ENCODE measurements at places on chromosomes 12 and 14.

DNA sequence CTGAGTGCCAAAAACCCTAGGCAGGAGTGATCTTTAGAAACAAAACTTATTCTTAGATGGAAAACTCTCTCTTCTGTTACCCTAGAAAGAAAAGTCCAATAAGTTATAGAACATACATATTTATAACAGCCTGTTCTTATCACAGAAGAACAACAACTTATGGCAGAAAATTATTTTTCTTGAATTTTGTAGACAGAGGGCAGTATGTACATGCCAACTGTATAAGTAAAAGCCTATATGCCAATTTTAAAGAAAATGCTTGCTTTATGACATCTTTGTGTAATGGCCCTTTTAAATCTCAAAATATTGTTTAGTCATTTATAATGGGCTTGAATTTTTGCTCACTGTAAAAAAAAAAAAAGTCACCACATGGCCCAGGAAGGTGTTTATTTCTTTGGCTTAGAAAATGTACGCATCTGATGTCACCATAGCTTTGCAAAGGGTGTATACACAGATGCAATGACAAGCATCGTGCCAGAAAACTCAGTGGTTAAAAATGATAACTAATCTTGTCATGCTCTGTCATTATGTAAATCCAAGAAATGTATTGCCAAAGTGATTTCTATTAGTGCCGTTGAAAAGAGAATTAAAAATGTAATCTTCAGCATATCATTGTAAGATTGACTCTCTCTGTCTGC is 38.3 kb upstream of the GRIP1 start:
- DNase-seq: no peak

DNA sequence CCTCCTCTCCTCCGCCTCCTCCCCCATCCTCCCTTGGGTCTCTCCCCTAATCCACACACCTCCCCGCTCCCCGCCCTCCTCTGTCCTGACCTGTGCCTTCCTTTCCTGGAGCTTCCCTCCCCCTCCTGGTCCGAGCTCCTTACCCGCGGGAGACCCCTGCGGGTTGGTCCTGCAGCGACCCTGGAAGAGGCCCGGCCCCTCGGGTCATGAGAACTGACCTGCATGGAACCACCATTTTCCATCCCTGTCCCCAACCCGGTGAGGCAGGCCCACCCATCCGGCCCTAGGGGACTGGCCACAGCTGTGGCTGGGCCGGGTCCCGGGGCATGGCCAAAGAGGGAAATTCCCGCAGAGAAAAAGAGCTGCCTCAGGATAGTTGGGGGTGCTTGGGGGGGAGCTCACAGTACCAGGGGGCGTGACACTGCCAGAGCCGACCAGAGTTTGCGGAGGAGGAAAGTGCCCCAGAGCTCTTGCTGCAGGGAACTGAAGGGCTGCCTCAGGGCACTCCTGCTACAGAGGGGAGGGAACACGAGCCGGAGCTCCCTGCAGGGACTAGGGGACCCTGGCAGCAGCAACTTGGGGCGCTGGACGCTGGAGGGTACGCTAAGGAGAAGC is 613 bp downstream of the ARHGEF40 start:
- peak; percentile 28 for DNase-seq

- DNase-seq: no peak
Observed at GRCh38 chr12:3797531-3798048, 44.7 kb upstream of the CRACR2A start.

DNA sequence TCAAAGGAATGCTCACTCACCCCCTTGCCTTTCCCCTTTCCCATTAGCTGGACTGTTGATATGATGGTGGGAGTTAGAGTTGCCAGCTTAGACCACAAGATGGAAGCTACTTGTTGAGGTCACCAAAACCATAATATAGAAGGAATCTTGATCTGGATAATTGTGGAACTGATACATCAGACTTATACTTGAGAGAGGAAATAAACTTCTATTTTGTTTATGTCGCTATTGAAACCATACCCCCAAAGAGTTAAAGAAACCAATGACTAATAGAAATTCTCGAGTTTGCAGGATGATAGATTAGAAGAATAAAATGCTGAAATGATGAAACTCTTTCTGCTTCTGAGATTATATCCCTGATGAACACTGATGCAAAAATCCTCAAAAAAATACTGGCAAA is 37.9 kb downstream of the TDG start:
- no peak for DNase-seq

DNA sequence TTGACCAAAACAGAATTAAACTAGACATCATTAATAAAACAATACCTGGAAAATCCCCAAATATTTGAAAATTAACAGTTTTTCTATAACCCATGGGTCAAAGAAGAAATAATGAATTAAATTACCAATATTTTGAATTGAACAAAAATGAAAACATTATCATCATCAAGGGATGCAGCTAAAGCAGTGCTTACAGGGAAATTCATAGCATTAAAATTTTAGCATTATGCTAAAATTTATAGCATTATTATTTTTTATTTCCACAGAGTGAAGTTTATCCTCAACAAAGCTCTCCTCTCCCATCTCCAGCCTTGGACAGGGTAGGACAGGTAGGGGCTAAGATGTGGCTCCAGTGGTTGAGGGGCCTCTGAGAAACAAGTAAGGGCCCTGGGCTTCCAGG is 19.3 kb upstream of the M6PR start:
- DNase-seq: no peak

GRCh38 chr12:48119078-48119833 is at the start of gene PFKM:
Gene PFKM (plus strand): TSS chr12:48119364. CDS start chr12:48122775, 3,411 bp downstream.
- DNase-seq: peak; percentile 86

GRCh38 chr12:110370732-110371231 is 32.7 kb downstream of the ANAPC7 start:
- peak; percentile 24 for DNase-seq

- DNase-seq: no peak
Observed at GRCh38 chr12:90124289-90124688, 415.7 kb upstream of the ATP2B1 start.

GRCh38 chr14:24368562-24369252 is 723 bp downstream of the NFATC4 start:
- DNase-seq: peak; percentile 47

DNA sequence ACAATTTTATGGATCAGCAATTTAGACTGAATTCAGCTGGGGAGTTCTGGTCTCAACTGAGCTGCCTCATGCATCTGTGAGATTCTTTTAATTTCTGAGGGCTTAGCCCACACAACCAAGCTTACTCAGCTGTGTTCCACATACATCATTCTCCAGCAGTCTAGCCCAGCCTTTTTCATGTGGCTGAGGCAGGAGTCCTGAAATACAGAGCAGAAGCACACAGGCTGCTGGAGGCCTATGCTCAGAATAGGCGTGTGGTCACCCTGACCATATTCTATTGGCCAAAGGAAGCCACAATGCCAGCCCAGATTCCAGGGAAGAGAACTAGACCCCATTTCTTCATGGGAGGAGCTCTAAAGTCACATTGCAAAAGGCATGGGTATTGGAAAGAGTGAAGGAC is 72.3 kb upstream of the DHRS4 start:
- no peak for DNase-seq

DNA sequence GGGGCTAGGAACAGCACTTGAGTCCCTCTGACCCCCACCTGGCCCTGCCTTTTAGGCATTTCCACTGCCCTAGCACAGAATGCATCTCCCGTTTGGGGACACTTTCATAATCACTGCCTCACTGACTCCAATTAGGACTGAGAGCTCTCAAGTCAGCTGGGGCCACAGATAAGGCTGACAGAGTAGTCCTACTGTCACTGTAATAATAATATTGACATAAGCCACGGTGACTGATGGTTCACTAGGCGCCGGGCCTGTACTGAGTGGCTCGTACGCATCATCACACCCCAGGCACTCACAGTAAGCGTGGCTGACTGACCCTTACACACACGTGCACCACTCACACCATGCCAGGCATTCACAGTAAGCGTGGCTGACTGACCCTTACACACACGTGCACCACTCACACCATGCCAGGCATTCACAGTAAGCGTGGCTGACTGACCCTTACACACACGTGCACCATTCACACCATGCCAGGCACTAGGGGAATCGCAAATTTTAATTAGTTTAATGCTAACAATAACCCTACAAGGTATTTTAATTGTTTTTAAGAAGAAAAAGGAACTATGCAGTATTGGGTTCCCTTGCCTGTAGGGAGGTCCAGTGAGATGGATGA is 87.7 kb downstream of the CHGA start:
- peak; percentile 92 for DNase-seq

DNA sequence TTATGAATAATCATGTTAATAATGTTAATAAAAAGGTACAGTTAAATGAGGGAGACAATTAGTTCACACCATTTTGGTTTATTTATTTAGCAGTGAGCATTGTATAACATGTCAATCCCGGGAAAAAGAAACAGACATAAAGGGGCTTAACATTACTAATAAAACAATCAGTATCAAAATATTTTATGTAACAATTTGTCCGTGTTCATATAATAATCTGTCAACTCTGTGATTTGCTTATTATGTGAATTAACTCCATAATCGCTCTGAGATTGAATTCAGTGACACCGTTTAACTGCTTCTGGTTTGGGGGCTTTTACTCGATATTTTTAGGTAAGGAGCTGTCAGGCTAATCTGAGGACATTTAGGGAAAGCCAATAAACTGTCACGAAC is 95.8 kb upstream of the HMGA2 start:
- no peak for DNase-seq

DNA sequence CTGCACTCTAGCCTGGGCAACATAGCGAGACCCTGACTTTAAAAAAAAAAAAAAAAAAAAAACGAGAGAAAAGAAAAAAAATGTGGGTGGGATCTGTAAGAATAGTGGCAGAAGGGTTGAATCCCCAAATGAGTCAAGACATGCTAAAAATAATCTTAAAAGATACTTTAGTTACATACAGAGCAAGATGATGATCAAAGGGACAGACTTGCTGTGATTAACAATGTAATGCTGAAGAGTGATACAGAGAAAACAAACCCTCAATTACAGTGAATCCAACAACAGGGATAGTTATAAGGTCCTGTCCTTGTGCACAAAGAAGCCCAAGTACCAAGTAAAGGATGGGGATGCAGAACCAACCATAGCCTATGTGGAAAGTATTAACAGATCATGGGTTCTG is 80.3 kb downstream of the DCAF5 start:
- DNase-seq: no peak

GRCh38 chr12:6810758-6811157 is 10.9 kb upstream of the GPR162 start:
- no peak for DNase-seq

GRCh38 chr12:53219292-53219955 is 12.4 kb upstream of the ITGB7 start:
- DNase-seq: no peak

DNA sequence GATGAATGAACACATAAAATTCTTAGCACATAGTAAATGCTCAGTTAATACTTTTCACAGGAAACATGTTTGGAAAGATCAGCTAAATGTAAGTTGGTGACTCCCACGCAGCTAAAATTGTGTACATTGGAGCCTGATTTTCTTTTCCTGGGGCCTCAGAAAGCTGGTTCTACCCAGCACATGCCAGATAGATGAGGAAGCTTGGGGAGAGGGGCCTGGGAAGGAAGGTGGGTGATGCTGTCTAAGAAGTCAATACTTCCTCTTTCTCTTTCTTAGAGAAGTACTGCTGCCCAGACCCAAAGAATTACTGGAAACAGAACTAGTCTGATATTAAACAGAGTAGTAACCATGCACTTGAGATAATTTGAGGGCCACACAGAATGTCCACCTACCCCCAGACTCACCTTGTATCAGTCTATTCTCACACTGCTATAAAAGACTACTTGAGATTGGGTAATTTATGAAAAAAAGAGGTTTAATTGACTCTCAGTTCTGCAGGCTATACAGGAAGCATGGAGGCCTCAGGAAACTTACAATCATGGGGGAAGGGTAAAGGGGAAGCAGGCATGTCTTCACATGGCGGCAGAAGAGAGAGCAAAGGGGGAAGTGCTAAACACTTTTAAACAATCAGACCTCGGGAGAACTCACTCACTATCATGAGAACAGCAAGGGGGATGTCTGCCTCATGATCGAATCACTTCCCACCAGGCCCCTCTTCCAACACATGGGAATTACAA is 123.3 kb upstream of the MED13L start:
- no peak for DNase-seq

GRCh38 chr12:74170645-74171477 is 366.8 kb upstream of the ATXN7L3B start:
- peak; percentile 81 for DNase-seq

DNA sequence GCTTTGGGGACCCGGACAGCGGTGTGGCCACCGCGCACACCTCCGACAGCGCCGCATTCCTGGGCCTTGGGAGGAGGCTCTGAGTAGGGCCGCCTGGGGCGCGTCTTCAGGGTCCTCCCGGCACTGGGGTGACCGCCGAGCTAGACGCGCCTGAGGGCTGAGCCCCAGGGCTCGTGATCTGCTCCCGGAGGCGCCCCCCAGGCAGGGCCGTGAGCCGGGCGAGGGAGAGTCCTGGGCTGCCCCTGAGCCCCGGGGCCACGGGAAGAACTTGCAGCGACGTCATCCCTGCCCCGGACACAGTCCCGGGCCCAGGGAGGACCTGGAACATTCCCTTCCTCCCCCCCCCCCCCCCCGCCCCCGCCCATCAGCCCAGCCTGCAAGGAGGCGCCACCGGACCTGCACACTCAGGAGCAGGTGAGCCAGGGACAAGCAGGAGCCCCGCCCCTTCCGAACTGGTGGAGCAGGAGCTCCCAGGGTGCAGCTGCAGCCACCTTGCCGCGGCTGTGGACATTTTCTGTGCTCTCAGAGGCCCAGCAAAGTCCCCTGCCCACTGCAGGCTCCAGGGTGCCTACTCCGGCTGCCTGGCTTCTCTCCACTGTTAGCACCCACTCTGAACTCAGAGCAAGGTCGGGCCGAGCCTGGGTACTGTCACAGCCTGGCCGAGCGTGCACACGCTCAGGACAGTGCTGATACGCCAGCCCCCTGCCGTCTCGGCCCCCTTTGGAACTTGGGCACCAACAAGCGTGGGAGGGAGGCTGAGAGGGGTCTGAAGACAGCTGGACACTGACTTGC is 50.7 kb downstream of the A2M start:
- DNase-seq: peak; percentile 76

GRCh38 chr12:69978020-69978419 is 153.0 kb downstream of the MYRFL start:
- no peak for DNase-seq

DNA sequence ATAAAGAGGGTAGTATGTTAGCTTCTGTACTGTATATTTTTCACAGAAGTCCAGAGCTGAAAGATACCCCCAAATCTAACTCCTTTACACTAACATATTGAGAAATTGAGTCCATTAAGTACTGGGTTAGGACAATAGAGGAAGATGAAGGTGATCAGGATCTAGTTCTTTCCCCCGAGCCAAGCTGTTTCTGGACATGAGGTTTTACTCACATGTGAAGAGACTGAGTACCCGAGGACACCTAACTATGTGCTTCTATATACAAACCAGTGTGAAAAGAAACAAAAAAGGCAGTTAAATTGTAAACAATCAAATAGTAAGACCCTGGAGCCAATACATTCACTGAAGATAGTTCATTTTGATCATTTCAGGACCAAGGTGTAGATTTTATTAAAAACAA is 3.8 kb upstream of the TRHDE start:
- no peak for DNase-seq

- DNase-seq: no peak
Observed at GRCh38 chr14:106134886-106135285, 608.5 kb downstream of the TMEM121 start.

- DNase-seq: no peak
Observed at GRCh38 chr14:53491256-53491883, 338.2 kb upstream of the DDHD1 start.

GRCh38 chr12:77115471-77115870 is 50.1 kb upstream of the E2F7 start:
- DNase-seq: no peak

All from NCI-H510A treated with DMSO at 0.1 percent for 48 hours (cell line).